CD8-positive, alpha-beta T cell (primary cell): ENCODE measurements at places on chromosomes 3 and 15.

GRCh38 chr15:71111181-71111565, 4.1 kb upstream of the THSD4 start:
- DNase-seq = no peak

- no peak for DNase-seq
Measured at GRCh38 chr3:109480014-109480413, 142.7 kb upstream of the DPPA4 start.

DNA sequence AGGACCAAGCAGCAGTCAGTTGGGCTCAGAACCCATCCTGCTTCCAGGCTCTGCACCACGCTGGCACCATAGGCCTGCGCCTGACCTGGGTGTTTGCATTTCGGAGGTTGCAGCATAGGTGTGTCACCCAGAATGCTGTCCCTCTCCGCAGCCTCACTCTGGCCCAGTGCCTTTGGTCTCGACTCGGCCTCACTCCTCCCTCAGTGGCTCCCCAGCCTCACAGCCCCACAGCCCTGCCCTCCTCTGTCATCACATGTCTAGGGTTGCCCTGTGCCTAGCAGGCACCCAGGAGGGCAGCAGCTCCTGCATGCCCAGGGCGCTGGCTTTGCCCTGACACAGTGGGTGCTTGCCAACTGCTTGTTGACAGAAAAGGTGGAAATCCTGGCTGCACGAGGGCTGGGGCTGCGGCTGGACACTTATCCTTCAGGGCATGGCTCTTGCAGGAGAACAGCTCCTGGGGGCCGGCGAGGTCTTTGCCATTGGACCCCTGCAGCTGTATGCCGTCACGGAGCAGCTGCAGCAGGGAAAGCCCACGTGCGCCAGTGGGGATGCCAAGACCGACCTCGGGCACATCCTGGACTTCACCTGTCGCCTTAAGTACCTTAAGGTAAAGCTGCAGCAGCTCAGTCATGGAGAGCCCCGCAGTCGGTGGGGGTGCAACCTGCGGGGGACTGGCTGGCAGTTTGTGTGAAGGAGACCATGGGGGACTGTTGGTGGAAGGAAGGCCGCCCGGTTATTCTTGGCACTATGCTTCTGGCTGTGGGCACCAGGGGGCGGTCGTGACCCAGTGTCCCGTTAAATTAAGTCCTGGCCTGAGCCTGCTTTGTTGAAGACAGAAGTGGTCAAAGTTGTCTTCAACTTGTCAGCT, 16.2 kb downstream of the NISCH start:
- no peak for DNase-seq

DNA sequence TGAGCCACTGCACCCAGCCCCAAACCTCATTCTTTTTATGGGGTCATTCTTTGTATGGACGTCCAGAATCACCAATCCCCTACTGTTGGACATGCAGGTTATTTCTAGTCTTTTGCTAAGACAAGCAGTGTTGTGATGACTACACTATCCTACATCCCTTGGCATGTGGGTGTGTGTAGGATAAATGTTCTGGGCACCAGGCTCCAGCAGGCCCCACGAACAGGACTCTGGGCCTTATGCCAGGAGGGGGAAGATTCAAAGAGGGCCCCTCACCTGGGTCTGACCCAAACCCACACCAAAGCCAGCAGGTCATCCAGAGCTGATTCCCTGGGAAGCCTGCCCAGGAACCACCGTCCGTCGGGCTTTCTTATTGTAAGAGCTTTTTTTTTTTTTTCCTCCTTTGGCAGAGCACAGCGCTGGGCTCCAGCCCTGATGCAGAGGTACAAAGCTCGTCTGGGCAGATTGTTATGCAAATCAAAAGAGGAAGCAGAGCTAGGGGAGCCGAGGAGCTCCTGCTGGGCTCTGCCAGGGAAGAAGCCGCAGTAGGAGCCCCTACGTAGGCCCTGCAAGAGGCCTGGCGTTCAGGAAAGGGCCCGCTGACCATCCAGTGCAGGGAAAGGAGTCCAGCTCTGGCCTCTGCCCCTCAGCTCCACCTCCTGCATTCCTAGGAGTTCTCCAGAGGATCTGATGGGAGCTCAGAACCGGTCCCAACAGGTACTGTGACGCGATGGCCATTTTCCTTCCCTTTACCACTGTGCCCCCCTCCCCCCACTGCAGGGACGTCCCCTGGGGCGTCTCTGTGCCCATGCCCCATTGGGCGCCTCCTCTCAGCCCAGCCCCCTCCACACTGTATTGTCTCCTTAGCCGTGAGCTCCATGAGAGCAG, 29.0 kb upstream of the FURIN start:
- DNase-seq = no peak

- no peak for DNase-seq
Measured at GRCh38 chr3:129648391-129648790, 41.9 kb upstream of the PLXND1 start.

- DNase-seq = peak; percentile 61
Measured at GRCh38 chr3:177145381-177145780, 51.9 kb downstream of the TBL1XR1 start.

- no peak for DNase-seq
Measured at GRCh38 chr3:69872783-69873378, 126.7 kb upstream of the SAMMSON start.

DNA sequence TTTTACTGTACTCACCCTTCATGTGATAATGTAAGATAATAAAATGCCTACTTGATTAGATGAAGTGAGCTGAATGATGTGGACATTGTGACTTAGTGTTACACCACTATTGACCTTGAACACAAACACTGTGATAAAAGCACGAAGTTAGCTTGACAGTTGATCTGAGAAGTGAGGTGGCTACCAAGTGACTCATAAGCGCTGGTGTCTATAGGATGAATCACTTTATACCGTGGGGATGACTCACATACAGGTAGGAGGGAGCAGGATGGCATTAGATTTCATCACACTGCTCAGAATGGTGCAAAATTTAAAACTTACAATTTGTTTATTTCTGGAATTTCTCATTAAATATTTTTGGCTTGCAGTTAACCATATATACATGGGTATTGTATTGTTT, 174.7 kb upstream of the CNTN3 start:
- no peak for DNase-seq

DNA sequence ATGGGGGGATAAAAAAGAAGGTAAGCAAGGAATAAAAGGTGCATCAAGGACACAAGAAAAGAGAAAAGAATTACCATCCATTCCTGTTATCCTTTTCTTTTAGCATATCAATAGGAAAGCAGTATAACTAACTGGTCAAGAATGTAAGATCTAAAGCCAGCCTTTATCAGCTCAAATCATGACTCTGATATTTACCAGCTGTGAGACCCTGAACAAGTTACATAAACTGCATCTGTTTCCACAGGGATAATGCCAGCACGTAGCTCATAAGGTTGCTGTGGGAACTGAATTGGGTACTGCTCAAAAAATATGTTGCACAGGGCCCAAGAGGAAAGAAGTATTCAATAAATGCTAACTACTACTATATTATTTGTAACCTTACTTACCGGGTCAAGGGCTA, 1092.2 kb upstream of the CFAP20DC start:
- no peak for DNase-seq

DNA sequence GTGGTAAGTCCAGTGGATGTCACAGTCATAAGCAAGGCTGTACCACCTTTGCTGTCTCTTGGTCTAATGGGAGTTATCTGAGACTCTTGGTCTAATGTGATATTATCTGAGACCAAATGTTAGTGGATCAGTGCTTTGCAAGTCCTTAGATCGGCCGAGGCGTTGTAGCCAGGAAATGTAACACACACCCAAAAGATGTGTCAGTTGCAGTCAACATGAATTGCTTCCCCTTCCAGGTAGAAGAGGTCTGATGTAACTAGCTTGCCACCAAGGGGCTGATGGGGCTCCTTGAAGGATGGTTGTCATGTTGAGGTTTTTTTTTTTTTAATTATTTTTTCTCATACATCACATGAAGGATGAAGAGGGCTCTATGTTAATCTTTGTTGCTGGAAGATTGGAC, 45.4 kb upstream of the RAF1 start:
- no peak for DNase-seq

- no peak for DNase-seq
Measured at GRCh38 chr15:95086531-95087252, 855.3 kb downstream of the MCTP2 start.

DNA sequence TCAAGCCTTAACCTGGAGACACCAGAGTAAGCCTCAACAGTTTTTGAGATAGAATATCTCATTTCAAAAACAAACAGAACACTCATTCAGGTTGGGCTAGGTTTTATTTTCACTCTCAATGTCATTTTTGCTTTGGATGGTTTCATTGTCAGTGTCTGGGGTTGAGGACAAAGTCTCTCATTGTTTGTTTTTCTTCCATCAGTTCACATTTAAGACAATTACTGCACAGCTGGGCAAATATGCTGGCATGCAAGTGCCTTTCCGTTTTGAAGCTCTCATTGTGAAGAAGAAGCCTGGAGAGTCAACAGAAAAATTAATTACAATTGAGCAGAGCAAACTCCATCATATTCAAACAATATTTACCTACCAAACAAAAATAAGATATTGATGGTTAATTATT, 1050.0 kb downstream of the TBL1XR1 start:
- DNase-seq = no peak

DNA sequence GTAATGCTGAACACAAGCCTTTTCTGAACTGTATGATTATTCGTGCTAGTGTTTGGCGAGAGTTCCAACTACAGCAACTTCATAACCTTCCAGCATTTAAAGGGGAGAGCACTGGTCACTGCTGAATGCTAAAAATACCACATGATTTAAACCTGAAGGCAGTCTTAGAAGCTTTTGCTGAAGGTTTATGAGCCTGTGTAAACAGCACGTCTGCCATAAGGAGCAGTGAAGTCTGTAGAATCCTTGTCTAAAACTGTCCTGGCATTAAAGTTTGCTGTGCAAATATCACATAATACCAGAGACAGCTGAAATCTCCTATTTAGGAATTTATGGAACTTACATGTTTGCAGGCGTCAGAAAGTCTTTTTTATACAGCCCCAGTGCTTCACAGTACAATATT, 5.9 kb downstream of the SATB1 start:
- no peak for DNase-seq

- no peak for DNase-seq
Measured at GRCh38 chr15:42710662-42711061, 26.3 kb downstream of the CDAN1 start.

DNA sequence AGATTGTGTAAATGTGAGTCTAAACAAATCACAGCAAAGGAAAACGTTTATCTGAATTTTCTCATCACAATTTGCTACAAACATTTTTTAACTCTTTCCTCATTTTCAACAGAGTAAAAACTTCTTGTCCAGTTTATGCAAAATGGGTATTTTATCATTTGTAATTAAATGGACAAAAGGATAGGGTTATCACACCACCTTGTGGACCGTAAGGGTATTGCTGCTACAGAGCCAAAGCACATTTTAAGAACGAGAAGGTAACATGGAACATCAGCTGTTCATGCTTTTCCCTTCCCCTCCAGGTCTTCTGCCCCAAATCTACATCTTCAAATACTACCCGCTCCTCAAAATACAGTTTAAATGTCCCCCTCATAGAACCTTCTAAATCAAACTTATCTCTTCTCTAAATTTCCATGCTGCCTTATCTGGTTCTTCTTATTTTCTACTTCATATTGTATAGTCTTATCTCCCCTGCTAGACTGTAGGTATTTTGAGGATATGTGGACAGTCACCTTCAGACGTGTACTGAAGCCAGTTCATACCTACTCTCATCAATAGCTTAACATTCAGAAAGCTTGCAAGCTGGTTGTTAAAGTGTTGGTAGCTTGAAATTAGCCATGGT, 12.8 kb upstream of the SETMAR start:
- no peak for DNase-seq

GRCh38 chr3:127815001-127815400, 7.3 kb downstream of the MGLL start:
- no peak for DNase-seq

DNA sequence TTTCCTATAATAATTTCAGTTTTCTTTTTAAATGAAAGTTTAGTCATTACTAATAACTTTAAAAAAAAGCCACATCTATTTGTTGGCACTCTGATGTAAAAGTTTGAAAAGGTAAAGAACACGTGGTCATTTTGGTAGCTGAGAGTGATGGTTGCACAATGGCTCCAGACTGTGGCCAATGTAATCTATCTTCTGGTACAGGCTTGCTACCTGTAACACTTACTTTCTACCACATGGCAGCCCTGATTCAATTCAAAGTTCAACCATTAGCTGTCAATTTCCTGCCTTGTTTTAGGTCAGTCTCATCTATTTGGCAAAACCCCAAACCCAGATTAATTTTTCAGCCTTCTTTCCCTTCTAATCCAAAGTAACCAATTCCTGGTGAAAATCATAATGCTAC, 126.1 kb downstream of the TUSC7 start:
- DNase-seq = no peak

DNA sequence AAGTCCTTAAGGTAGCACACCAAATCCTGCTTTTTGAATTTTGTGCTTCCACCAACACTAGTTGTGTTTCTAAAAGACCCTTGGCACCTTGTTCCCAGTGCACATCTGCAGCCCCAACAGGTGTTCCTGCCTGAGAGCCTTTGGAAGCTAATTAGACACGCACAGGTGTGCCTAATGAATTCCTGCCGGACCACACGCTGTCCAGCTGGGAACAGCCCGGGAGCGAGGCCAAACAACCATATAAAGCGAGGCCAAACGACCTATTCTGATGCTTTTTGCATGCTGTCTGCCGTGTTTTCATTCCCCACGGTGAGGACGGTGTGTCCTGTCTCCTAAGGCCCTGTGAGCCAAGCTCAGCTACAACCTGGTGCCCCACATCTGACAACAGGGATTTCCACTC, 99.5 kb downstream of the ATG7 start:
- DNase-seq = no peak

- DNase-seq = no peak
Measured at GRCh38 chr3:14775011-14775410, 43.8 kb upstream of the FGD5 start.

DNA sequence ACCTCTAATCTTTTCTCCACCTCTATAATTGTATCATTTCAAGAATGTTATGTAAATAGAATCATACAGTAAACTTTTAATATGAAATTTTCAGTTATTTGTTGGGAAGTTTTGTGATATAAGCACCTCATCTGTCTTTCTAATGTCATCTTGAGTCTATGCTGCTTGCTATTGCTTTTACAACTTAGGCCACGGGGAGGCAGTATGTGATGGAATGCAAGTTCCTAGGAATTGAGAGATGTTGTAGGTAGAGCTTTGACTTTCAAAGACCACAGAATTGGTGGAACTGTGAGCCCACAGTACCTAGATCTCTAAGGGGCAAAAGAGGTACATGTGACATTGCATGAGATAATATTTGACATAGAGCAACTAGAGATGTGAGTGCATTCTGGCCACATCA, 328.3 kb downstream of the MFSD1 start:
- DNase-seq = no peak

DNA sequence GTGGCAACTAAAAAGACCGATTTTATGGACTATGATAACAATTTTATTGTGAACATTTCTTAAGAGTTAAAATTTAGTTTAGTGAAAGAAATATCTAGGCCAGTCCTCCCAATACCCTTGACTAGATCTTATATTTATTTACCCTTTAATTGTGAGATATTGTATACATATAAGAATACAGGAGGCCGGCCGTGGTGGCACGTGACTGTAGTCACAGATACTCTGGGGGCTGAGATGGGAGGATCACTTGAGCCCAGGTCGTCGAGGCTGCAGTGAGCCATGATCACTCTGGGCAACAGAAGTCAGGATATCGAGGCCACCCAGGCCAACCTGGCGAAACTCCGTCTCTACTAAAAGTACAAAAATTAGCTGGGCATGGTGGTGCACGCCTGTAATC, 756 bp upstream of the RMDN3 start:
- no peak for DNase-seq

- no peak for DNase-seq
Measured at GRCh38 chr3:124935794-124936542, 1.4 kb upstream of the MUC13 start.
